Stimulated activated CD4-positive, alpha-beta T cell treated with anti-CD3 and anti-CD28 coated beads, Interleukin-12 subunit alpha, Interleukin-12 subunit beta, amount 100 ng/mL, for 48 hours (primary cell): ENCODE measurements at places on chromosomes 4 and X.

DNA sequence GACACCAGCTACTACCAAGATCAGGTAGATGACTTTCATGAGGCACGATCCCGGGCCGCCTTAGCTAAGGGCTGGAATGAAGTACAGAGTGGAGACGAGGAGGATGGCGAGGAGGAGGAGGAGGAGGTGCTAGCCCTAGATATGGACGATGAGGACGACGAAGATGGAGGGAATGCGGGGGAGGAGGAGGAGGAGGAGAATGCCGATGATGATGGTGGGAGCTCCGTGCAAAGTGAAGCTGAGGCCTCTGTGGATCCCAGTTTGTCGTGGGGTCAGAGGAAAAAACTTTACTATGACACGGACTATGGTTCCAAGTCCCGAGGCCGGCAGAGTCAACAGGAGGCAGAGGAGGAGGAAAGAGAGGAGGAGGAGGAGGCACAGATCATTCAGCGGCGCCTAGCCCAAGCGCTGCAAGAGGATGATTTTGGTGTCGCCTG is 481 bp downstream of the UTP3 start:
- DNase-seq: no peak

DNA sequence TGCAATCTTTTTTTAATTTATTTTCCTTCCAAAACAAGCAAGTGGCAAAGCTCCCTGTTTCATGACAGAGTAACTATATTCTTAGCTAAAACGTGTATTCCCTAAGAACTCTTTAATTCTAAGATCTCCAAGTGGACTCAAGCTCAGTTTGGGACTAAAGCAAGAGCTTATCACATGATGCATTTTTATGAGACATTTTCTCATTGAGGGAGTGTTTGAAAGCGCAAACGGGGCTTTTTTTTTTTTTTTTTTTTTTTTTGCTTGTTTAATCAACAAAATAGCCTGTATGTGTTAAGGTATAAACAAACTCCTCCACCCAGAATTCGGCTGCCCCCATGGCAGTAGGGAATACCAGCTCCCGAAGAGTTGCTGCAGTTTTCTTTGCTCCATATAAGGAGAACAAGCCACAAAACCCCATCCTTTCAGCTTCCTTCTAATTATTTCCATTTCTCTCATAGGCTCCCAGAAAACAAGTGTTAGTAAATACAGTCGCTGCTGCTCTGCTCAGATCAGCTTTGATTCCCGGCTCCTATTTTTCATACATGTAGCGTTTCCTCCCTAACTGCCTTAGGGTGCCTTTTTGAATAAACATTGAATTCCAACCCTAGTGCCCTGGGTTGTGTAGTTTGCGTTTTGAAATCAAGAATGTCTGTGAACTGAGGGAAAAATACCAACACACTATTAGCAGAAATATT is 669 bp upstream of the PPARGC1A start:
- no peak for DNase-seq

DNA sequence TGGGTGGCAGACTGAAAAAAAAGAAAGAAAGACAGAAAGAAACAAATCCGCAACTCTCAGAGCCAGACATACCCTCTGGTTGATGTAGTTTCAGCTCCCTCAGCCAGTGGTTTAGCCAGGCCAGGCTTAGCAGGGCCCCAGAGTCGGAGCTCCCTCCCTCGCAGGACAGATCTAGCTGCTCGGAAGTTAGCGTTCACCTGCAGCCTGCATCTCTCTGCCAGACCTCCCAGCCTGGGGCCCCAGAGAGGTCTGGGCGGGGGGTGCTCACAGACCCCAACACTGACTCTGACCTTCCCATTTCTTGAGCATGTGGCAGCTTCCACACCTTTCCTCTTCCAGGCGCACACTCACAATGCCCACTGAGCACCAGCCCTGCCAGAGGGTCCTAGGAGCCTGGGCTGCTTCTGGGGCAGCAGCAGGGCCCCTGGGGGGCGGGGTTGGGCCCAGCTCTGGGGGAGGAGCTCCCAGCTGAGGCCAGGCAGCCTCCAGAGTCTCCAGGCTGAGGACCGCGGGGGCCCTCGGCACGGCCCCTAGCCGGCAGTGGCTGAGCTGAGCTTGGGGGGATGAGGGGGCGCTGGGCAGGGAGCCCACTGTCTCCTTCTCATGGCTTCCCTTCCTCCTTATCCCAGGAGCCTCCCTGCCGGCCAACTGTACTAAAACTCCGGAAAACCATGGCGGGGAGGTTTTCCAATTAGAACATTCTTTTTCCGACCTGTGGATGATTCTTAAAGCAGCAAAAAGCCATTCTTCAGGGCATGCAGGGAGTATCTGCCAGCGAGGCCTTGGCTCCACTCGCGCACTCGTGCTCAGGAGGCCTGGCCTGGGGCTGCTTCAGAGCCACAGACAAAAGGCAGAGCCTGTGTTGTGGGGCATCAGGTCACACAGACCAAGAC is 4.6 kb upstream of the ZNF185 start:
- DNase-seq: no peak

GRCh38 chrX:10529344-10529743 is 91.0 kb downstream of the MID1 start:
- no peak for DNase-seq

DNA sequence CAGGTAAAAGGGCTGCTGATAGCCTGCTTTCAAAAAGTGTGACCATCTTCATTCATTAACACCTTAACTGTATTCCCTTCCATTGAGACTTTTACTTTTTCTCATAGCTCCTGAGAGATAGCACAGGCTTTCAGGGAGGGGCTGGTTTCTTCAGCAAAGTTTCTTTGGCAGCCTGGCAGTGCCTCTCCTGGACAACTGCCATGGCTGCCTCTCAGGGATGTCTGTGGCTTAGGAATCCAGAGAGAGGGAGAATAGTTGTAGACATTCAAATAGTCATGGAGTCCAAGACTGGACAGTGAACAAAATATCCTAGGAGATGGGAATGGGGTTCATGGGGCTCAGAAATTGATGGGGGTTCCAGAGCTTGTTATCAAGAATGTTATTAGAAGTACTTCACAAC is 81.1 kb downstream of the FAM47B start:
- DNase-seq: no peak

DNA sequence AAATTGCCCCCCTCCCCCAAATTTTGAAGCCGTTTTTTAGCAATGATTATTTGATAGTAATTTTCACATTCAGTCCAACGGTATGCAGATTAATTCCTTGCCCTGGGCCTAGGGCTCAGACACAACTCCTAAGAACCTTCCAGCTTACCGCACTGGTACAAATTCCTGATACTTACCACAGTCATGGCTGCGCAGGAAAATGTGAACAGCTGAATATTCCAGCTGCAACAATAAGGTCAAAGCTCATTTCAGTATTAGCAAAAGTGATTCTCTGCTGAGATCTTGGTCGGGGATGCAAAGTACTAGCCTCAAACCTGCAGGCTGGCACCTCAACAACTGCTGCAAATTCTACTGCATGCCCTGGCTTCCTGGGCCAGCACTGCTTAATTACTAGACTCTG is 3.0 kb downstream of the ATP11C start:
- no peak for DNase-seq

DNA sequence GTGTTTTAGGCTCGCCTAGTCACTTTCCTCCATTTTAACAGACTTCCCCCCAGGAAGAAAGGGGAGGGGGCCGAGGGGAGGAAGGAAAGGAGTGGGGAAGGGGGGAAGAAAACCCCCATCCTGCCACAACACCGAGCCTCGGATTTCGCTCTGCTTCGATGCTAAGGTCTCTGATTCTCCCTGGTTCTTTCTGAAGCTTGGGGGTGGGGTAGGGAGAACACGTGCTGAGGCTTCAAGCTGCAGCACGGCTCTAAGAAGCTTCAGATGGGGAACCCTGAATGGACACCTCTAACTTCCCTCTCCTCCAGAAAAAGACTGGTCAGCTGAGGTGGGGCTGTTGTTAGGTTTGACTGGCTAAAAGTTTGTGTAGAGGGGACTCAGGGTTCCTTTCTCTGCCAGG is 61.8 kb downstream of the RHOH start:
- no peak for DNase-seq

DNA sequence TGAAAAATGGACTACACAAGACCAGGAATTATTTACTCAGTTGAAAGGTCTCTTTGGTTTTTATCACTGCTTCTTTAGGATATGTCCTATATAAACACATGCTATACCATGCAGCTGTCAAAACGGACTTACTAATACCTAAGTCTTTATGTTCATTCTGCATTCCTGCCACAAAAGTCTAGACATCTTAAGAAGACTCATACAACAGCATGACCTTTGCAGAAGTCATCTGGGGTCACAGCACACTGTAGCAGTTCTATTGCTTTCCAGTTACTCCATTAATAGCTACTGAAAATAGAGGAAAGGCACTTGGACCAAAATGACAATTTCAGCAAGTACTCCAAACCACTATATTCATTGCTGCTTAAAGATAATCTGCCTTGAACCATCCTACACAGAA is 53.2 kb downstream of the DDX60 start:
- no peak for DNase-seq

DNA sequence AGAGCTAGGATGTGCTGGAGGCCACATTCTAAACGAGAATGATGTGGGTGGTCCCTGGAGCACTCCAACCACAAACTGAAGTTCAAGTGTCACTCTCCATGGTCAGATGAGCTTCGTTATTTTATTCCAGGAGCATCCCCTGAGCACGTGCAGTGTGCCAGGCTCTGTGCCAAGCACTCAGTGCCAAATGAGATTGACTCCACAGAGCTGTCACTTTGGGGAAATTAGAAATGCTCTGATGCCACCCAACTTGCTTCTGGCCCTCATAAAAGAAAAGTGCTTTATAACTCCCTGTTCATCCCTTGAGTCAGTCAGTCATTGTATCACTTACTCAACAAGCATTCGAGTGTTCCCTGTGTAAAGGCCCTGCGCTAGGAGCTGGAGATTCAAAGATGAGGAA is 91.2 kb downstream of the RTL5 start:
- no peak for DNase-seq

DNA sequence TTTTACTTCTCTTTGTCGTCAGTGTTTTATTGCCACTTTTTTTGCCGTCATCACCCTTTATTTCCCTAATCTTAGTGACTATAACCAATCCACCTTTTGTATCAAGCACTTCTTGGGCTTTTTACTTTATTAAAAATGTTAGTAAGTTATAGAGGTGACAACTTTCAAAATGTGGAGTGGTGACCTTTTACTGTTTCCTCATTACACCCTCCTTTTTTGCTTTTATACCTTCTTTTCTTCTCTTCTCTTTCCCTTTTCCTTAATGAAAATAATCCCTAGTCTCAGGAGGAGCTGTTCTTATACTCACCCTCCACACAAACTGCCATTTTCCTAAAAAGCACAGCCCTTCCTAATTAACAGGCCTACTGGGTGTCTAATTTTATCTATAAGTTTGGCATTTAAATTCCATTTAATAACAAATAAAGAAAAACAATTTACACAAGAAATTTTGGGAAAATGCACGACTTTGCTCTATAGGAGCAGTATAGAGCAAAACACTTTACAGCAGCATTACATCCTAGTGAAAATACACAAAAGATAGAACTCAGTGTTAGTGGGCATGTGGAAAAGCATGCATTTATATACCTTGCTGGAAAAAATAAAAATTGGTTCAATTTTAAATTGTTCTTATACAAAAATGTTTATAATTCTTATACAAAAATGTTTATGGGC is 27.3 kb downstream of the BBS12 start:
- DNase-seq: no peak

- peak; percentile 63 for DNase-seq
Observed at GRCh38 chr4:74228691-74229640, 71.0 kb downstream of the MTHFD2L start.

- DNase-seq: no peak
Observed at GRCh38 chr4:113781439-113782040, 20.0 kb upstream of the CAMK2D start.

DNA sequence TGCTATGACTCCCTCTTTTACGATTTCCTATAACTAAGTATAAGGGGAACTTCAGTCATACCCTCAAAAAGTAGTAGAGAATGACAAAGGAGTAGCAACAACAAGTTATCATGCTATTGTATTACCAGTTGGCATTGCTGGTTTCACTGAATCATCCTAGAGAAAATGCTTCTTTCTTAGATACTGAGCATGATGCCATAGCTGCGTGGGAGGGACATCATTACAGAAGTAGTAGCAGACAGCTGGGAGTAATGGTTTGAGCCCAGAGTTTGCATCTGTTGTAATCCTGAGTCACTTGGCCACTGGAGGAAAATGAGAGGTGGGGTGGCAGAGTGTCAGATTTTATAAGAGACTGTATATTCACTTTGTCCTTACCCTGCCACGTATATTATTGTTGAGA is 38.6 kb downstream of the MTMR1 start:
- peak; percentile 33 for DNase-seq

- DNase-seq: no peak
Observed at GRCh38 chr4:56764775-56765174, 56.7 kb downstream of the SPINK2 start.

DNA sequence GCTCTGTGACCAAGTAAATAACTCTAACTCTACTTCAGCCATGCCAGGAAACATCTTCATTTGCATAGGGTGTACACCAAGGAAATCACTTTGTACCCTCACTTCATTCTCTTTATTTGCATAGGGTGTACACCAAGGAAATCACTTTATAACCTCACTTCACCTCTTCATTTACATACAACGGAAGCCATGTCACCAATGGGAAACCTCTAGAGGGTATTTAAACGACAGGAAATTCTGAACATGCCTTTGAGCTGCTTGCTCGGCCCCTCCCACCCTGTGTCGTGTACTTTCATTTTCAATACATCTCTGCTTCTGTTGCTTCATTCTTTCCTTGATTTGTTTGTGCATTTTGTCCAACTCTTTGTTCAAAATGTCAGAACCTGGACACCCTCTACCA is 848.1 kb upstream of the FRG1 start:
- DNase-seq: no peak

GRCh38 chr4:17708992-17709762 is 72.2 kb downstream of the FAM184B start:
- no peak for DNase-seq

DNA sequence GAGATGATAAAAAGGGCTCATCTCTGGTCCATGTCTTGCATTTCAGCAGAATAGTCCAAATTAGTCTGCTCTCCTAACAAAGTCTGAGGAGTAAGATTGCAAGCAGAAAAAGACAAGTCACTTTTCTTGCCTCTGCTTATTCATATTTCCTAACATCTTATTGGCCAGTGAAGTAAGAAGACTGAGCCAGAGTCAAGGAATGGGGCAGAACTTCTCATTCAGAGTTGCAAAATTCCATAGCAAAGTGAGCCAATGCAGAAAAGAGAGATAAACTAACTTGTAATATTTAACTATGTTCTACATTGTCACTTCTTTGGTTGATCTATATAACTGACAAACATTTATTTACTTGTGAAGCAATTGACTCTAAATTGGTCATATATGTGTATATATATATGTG is 2304.0 kb downstream of the ARAP2 start:
- DNase-seq: no peak

DNA sequence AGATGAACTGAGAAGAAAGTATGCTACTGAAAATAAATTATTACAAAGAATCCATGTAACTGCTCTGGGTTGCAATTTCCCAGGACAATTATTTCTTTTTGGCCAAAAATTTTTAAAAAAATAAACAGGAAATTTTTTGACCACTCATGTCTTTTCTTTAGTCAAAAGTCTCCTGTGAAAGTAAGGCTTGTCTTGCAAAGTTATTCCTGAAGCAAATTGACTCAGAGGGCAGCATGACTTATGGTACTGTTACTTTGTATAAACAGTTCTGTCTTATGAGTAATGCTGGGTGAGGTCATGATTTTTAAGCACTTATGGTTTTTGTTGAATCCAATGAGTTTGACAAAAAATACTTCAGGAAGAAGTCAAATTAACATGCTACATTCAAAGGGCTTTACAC is 292.8 kb upstream of the ARSJ start:
- DNase-seq: no peak
